ENCODE measurements at places on chromosomes 13 and 19.

DNA sequence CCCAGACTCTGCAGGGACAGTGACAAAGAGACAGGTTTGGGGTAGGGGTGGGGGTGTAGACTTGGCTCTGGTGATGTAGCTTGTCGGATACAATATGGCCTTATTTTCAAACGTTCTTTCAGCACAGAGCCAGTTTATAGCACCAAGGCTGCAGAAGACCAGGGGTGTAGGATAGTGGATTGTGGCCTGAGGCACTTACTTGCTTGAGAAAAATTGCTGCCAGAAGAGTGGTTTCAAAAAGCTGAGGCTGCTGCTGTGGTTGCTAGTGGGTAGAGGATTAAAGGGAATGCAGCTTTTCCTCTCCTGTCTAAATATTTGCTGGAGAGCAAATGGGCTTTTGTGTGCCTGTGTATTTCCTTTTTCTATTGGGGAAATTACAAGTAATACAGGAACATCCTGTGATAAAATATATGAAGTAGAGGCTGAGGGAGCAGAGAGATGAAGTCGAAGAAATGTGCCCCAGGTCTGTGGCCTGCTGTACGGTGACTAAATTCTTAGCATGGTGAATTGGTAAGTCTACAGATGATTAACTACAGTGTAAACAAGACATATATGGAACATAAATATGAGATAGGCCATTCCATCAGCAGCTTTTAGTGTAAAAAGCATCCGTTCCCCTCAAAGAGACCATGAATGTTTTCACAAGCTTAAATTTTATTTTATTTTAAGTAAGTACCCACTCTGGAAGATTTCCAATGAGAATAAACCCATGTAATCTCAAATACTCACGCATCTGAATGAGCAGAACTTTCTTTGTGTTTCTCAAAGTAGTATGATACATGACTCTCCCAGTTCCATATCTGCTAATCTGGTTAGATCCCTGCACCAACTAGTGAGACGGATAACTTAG, 112.9 kb downstream of the LRCH1 start:
- no peak for DNase-seq

DNA sequence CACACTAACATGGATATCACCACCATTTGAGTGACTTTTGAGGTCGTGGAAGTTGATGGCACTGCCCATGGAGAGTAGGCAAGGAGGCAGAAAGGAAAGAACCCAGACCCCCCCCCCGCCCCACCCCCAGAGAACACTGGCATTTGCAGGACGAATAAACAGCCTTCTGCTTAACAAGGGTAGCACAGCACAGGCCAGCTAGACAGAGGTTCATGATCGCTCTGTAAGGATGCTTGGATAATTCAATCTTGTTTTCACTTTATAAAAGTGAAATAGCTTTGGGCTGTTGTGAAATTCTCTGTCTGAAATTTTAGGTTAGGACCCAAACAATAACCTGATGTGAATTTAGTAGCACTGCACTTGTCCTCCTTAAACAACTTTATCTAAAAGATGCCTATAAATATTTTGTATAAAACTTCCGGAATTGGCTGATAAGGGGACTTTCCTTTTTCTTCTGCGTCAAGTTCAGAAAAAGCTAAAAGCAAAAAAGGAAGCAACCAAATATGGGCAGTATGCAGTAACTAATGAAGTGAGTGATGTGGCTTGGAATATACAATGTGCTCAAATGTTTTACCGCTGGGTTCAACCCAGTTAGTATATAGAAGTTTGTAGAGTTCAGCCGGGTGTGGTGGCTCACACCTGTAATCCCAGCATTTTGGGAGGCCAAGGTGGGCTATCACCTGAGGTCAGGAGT, 163.7 kb downstream of the SHISA2 start:
- DNase-seq, result no peak

DNA sequence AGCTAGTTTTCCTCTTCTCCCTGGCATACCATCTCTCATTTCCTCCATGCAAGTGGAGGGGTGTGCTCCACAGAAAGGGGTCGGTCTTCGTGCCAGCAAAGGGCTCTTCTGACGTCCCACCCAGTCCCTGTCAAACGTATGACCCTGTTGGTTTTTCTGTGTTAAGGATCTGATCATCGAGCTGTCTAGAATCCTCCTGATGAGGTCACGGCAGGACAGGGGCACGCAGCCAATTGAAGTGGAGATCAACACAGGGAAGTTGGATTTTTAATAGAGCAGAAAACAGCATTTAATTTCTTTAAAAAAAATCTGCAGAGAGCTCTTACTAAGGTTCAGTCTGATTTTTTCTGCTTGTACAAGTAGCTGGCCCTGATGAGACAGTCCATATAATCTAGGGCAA, 339.4 kb downstream of the TEX29 start:
- DNase-seq, result no peak

DNA sequence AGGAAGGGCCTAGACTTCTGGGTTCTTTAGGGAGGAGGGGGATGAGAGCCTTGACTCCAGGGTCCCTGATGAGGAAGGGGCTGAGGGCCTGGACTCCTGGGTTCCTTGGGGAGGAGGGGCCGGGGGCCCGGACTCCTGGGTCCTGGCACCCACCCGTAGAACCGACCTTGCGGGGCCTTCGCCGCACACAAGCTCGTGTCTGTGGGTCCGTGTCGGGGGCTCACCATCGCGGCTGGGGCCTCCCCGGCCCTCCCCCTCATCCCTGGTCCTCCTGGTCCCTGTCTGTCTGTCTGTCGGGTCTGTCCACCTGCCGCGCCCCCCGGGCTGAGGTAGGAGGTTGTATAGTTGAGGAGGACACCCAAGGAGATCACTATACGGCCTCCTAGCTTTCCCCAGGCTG, 662 bp upstream of the SPACA6 start:
- no peak for DNase-seq

DNA sequence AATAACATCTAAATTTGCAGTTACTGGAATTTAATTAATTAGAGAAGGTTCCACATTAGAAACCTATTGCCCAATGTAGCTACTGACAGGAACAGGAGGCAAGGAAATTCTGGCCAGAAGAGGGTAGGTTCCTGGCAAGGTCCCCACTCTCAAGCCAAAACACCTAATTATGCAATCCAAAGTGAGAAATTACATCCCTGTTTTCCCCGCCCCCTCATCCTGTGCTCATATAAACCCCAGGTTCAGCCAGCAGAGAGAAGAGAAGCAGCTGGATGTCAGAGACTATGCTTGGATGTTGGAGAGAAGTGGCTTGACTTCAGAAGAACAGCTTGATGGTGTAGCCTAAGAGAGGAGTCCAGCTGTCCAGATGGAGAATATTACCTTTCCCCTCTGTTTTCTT, 951.3 kb upstream of the PRR20A start:
- DNase-seq, result no peak

DNA sequence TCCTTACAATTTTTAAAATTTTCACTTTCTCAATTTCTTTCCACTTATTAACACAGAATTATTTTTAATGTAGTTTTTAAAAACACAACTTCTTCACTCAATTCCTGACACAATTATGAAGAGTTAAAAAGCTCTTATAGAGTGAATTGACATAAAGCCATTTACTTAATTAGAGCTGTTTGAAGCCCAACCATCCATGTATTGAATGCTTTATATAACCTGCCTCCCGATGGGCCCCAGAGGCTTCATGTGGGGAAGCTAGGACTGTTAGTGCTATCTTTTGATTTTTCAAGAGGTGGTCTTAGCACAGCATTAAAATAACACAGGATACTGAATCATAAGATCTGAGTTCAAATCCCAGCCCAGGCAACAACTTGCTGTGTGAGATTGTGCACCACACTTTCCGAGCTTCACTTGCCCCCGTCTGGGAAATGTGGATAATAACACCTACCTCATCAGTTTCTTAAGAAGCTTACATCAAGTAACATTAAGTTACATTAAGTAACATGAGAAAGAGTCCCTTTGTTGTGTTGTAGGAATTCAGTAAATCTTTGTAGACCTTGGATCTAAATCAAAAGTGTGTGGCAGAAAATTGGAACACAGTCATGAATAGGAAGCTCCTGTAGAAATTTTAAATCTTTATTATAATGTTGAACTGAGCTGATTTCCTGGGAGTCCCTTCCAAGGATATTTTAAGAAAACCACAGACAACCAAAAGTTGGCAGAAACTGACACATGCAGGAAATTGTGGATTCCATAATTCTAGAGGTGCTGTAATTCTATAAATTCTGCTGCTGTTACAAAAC, 5.5 kb upstream of the ENOX1 start:
- DNase-seq, result no peak

DNA sequence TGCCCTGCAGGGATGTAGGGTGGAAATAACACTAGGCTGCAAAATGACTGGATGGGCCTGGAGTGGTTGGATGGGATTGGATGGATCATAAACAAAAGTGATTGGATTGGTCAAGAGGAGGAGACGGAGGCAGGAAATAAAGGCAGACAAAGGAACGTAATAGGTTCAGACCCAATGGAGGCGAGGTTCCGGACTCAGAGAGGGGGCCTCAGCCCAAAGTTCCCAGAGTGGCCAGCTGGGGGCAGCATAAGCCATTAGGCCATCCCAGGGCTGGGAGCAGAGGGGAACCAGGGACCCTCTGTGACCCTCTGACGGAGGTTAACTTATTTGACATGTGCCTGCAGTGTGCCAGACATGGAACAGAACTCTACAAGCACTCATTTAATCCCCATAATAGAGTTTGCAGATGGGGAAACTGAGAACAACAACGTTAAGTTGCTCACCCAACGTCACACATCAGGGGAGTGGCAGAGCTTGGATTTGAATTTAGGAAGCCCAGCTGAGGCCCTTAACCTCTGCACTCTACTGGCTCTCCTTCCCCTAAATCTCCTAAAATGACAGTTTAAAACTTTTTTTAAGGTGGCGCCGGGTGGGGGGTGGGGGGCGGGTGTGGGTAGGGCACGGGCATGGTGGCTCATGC, 15.3 kb upstream of the MAP1S start:
- no peak for DNase-seq

- DNase-seq, result peak; percentile 94
Measured at GRCh38 chr19:48330012-48330681, 4.8 kb downstream of the EMP3 start.

DNA sequence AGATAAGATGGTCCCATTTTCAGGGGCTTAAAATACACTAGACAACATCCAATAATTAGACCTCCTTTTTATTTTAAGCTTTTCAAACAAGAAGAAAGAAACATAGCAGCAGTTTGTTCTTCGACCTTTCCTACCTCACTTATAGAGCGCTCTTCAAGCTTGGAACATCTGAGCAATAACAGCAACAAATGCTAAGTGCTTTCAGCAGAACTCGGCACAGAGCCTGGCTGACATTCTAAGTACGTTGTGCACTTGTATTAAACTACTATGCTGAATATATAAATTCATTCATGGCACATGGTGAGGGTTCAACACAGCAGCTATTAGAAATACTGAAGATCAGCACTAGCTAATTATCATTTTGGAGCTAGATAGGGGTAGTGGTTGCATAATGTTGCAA, 256.1 kb upstream of the MAB21L1 start:
- DNase-seq, result no peak

- no peak for DNase-seq
Measured at GRCh38 chr19:49684251-49684982, 5.0 kb upstream of the ADM5 start.

DNA sequence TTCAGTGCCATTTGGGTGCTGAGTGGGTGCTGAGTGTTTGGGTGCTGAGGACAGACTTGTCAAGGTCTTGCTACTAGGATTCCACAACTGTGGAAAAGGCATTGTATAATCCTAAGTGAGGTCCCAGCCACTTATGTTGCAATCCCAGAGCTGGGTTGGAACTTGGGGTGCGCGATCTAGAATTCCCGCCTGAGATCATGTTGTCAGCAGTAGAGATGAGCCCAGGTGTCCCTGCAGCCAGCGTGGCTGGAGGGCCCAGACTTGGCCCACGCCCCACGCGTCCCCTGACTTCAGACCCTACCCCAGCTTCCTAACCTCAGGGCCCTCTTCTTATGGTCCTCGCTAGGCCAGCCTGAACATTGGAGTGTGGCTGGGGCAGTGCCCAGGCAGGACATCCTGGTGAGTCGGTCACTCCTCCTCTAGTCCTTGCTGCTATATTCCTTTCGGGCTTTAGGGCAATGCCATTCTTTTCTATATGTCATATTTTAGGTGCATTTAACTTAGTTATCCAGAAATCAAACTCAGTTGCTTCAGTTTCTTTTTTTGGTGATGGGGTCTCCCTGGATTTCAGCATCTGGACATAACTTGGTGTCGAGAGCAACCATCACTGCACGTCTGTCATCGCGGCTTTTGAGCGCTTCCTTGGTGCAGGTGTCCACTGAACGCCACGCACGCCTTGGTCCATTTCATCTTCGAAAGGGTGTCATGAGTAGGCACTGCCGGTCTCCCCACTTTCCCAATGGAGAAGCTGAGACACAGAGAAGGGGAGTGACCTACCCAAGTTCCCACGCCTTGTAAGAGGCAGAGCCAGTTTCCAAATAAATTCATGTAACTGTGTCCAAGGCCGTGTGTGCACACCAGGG, 46.4 kb upstream of the F7 start:
- DNase-seq, result peak; percentile 35

GRCh38 chr13:106602178-106602577, 34.2 kb upstream of the ARGLU1 start:
- DNase-seq, result no peak

GRCh38 chr13:78046331-78046730, 127.7 kb upstream of the EDNRB start:
- no peak for DNase-seq

GRCh38 chr13:111036665-111037064, 78.4 kb upstream of the ARHGEF7 start:
- DNase-seq, result no peak

DNA sequence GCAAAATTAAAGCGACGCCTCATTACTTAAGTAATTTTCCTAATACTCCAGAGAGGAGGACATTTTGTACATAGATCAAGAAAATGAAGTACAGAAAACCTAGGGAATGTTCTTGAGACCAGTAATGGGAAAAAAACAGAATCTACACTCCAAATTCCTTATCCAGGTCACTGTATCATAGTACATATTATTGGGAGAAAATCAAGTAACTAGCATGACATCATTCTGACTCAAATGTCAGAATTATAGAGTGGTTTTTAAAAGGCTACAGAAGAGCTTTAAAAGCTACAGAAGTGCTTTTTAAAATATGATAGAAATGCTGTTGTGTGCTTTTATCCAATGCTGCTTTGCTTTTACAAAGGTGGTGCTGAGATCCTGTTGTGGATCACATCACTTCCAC, 86.3 kb upstream of the SLC15A1 start:
- DNase-seq, result no peak

DNA sequence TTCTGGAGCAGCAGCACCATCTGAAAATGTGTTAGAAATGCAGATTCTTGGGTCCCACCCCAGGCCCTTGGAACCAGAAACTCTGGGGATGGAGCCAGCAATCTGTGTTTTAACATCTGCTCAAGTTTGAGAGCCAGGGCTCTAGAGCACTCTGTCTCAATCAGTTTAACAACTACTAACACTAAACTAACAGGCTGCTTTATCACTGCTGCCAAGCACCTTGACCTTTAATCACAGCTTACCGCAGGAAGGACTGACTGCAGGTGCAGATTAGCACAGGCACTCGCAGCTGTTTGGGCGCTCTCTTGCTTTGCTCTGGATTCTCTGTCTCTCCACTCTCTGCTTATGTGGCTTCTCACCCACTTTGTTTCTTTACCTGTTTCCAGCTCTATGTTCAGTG, 163.5 kb downstream of the MTUS2 start:
- no peak for DNase-seq

- no peak for DNase-seq
Measured at GRCh38 chr19:43684326-43684725, 14.4 kb upstream of the PLAUR start.

GRCh38 chr19:351976-352625, 7.5 kb upstream of the MIER2 start:
- DNase-seq, result no peak

Data from dorsolateral prefrontal cortex (tissue), 122 donors.